HFFc6 (cell line): ENCODE measurements at places on chromosomes 4 and X.

DNA sequence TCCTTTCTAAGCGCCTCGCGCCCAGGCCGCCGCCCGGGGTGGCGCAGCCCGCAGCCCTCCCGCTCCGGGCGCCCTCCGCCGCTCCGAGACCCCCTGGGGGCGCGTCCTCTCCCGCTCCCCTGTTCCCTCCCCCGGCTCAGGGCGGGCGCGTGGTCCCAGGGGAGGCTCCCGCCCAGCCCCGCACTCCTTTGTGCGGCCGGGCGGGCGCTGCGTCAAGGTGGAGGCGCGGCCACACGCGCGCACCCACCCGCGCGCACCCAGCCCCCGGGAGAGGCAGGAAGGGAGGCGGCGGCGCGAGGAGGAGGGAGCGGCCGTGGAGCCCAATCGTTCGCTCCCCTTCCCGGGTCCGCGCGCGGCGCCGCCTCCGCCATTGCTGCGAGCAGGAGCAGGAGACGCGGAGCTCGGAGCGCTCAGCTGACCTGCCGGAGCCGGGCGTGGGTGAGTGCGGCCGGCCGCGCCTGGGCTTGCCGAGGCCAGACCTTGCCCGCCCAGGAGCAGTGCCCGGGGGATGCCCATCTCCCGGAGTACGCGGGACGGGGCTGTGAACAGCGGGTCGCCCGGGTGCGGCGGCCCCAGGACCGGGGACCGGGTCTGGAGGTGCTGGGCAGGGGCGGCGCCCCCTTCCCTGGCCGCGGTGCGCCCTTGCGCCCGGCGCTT is at the start of gene NSG1:
Gene NSG1, plus strand, starts transcription at position 367 of the 657 bp plus-strand sequence. CDS start 528 bp downstream, outside the sequence.
- no peaks in the 10 kb centered on the region for H3K36me3 ChIP-seq
- DNase-seq = no peak
- H3K27me3 ChIP-seq = peaks cover 43% of the 10 kb centered on the region
- no peak within 1 kb of the TSS for H3K27ac ChIP-seq
- peak within 1 kb of the TSS; percentile 43 for H3K4me3 ChIP-seq
- H3K4me1 ChIP-seq = no peaks in the 10 kb centered on the region

- H3K4me1 ChIP-seq = peaks cover 73% of the 10 kb centered on the region
- peak overlapping the region; percentile 70 for H3K4me3 ChIP-seq
- peaks cover 4% of the 10 kb centered on the region; the same call in 1 of the 2 replicates for H3K36me3 ChIP-seq
- no peaks in the 10 kb centered on the region for H3K27me3 ChIP-seq
- DNase-seq = peak; percentile 41
- peak overlapping the region; percentile 35 for H3K27ac ChIP-seq
These were observed 390.6 kb downstream of the GPM6A start for GRCh38 chr4:175421506-175421905.

GRCh38 chr4:180134091-180134866 is 2108.9 kb upstream of the TENM3 start:
- H3K27ac ChIP-seq = no peak overlapping the region
- H3K27me3 ChIP-seq = no peaks in the 10 kb centered on the region
- no peak for DNase-seq
- H3K4me1 ChIP-seq = no peaks in the 10 kb centered on the region

- H3K4me1 ChIP-seq = peaks cover 65% of the 10 kb centered on the region
- no peak for DNase-seq
- no peaks in the 10 kb centered on the region; the same call in 1 of the 2 replicates for H3K27me3 ChIP-seq
- H3K36me3 ChIP-seq = no peaks in the 10 kb centered on the region
- no peak overlapping the region for H3K4me3 ChIP-seq
These were observed 23.3 kb upstream of the ANTXR2 start for GRCh38 chr4:80096175-80096850.

GRCh38 chr4:111282035-111282434 is 659.2 kb upstream of the PITX2 start:
- H3K27me3 ChIP-seq = no peaks in the 10 kb centered on the region
- H3K4me3 ChIP-seq = no peak overlapping the region
- no peak for DNase-seq
- H3K36me3 ChIP-seq = no peaks in the 10 kb centered on the region
- no peak overlapping the region for H3K27ac ChIP-seq

- no peak overlapping the region for H3K27ac ChIP-seq
- H3K4me1 ChIP-seq = peaks cover 15% of the 10 kb centered on the region
- no peak for DNase-seq
These were observed 12.9 kb upstream of the SPP1 start for GRCh38 chr4:87962398-87963146.

DNA sequence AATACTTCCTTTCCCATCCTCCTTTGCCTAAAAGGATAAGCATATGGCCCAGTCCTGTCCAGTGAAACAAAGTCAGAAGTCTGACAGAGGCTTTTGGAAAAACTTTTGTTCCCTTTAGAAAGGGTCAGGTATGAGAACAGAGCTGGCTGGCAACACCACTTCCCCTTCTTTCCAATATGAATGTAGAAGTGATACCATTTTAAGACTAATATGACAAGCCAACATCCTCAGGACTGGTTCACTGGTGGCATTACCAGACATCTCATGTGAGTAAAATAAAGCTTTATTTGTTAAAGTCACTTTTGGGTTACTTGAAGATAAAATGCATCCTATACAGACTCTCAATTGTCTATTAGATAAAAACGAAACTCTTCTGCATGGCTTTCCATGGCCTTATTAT is 83.6 kb upstream of the PTCHD1 start:
- H3K4me1 ChIP-seq = no peaks in the 10 kb centered on the region
- H3K4me3 ChIP-seq = no peak overlapping the region
- no peak for DNase-seq
- H3K27me3 ChIP-seq = no peaks in the 10 kb centered on the region

DNA sequence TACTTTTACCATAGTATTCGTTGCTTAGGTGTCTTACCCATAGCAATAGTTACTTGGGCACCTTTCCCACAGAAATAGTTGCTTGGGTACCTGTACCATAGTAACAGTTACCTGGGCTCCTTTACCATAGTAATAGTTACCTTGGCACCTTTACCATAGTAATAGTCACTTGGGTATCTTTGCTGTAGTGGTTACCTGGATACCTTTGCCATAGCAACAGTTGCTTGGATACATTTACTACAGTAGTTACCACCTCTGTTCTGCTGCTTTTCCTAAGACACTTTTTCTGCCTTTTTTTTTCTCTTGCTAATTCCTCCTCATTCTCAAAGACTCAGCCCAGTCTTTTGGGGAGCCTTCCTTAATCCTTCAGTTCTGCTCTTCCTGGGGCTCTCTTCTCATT is 272.8 kb upstream of the PUDP start:
- no peaks in the 10 kb centered on the region for H3K4me1 ChIP-seq
- no peak overlapping the region for H3K27ac ChIP-seq
- DNase-seq = no peak
- H3K27me3 ChIP-seq = peaks cover 2% of the 10 kb centered on the region; the same call in 1 of the 2 replicates
- H3K36me3 ChIP-seq = no peaks in the 10 kb centered on the region

DNA sequence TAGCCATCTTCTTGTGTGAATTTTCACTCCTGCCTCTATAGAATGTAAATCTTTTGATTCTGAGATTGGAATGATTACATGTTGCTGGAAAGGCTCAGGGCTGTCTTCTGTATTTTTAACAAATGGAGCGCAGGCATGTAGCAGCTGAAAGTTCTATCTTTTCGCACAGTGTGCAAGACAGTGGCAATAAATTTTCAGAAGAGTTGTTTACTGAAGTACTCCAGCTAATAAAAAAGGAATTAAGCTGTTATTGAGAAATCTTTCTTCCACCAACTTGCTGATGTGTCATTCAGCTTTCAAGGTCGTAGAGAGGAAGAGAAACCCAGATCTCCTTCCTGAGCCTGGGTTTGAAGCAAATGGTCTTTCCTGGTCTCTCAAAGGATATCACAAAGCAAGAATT is 122.0 kb upstream of the PUDP start:
- DNase-seq = peak; percentile 53
- no peaks in the 10 kb centered on the region for H3K27me3 ChIP-seq
- H3K36me3 ChIP-seq = peaks cover 6% of the 10 kb centered on the region; the same call in 1 of the 2 replicates
- H3K4me1 ChIP-seq = peaks cover 47% of the 10 kb centered on the region
- H3K4me3 ChIP-seq = peak overlapping the region; percentile 69; the same call in 1 of the 2 replicates
- H3K27ac ChIP-seq = peak overlapping the region; percentile 78

DNA sequence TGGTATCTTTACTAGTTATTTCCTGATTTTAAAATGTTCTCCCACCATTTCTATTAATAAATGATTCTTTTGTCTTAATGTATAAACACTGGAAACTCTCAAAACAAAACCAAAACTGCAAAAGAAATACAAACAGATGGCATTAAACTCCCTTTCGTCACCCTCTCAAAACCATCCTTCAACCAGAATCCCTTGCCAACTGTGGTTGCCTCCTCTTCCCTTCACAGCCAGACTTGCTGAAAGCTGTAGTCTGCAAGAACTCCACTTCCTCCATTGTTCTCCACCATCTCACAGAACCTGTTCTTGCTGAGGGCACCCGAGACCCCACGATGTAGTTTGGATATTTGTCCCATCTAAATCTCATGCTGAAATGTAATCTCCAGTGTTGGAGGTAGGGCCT is 96.5 kb downstream of the WWC2 start:
- peaks cover 54% of the 10 kb centered on the region for H3K4me1 ChIP-seq
- H3K4me3 ChIP-seq = no peak overlapping the region
- no peak for DNase-seq
- no peaks in the 10 kb centered on the region; the same call in 1 of the 2 replicates for H3K27me3 ChIP-seq
- H3K36me3 ChIP-seq = peaks cover 27% of the 10 kb centered on the region

DNA sequence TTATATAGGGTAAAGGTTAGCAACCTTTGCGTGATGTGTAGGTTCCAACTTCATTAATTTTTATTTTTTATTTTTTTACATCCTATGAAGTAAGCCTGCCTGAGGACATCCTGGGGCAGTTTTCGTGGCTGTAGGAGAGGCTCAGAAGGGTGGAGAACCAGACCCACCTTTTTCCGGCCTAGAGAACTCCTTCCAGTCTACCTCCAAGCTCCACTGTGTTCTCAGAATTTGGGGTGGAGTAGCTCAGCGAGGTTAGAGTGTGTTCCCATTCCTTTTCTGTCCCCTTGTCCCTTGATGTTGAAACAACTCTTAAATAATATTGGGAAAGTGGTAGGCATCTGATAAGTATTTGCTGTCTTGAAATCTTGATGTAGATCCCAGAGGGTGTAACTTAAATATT is 32.4 kb downstream of the MTHFD2L start:
- H3K36me3 ChIP-seq = no peaks in the 10 kb centered on the region
- no peak overlapping the region for H3K4me3 ChIP-seq
- no peak for DNase-seq

GRCh38 chr4:103757631-103758030 is 37.8 kb upstream of the TACR3 start:
- no peak for DNase-seq
- no peaks in the 10 kb centered on the region for H3K4me1 ChIP-seq
- peaks cover 3% of the 10 kb centered on the region; the same call in 1 of the 2 replicates for H3K27me3 ChIP-seq
- H3K36me3 ChIP-seq = no peaks in the 10 kb centered on the region
- H3K27ac ChIP-seq = no peak overlapping the region
- no peak overlapping the region for H3K4me3 ChIP-seq

DNA sequence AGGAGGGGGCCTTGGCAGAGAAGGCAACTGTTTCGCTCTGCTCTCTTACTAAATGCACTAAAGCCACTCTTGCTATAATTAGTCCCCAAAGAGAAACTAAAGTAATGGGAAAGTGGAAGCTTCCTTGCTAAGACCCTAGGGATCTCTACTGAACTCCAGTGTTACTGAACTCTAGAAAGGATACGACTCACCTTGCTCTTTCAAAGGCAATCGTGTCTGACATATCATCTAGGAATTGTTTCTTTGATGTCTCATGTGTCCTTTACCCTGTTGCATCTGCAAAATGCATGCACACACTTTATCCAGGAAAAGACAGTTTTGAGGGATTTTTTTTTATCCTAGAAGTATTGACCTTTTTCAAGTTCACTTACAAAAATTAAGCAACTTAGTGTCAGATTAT is 148.1 kb upstream of the FAM9B start:
- DNase-seq = no peak
- no peaks in the 10 kb centered on the region for H3K36me3 ChIP-seq
- peaks cover 19% of the 10 kb centered on the region for H3K4me1 ChIP-seq
- no peak overlapping the region for H3K4me3 ChIP-seq

- DNase-seq = no peak
- no peak overlapping the region for H3K4me3 ChIP-seq
- H3K36me3 ChIP-seq = no peaks in the 10 kb centered on the region
These were observed 260.6 kb downstream of the NKX6-1 start for GRCh38 chr4:84238247-84239090.

DNA sequence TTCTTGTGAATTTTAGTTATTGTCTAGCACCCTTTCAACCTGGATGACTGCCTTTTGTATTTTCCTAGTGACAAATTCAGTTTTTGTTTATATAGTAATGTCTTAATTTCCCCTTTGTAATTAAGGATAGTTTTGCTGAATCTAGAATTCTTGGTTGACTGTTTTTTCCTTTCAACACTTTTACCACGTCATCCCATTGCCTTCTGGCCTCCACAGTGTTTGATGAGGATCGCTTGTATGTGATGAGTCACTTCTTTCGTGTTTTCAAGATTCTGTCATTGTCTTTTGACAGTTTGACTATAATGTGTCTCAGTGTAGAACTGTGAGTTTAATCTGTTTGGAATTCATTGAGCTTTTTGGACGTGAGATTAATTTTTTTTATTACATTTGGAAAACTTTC is 30.1 kb downstream of the KDM6A start:
- H3K27me3 ChIP-seq = no peaks in the 10 kb centered on the region
- H3K36me3 ChIP-seq = no peaks in the 10 kb centered on the region
- peak overlapping the region; percentile 71 for H3K27ac ChIP-seq
- peak overlapping the region; percentile 61; the same call in 1 of the 2 replicates for H3K4me3 ChIP-seq

DNA sequence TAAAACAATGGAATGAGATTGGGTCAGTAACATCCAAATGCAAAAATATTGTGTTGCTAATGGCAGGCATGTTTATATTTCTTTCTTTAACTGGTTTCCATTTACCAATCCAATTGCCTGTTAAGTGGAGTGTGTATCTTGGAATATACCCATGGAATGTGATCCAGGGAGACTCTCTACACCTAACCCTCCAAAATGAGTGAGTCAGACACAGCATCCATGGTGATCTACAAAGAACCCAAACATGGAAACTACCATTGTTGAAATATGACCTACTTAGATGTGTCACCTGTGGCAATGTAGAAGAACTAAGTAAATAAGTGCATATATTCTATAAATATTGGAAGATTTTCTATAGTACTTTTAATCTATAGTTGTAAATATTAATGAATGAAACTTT is 110.3 kb downstream of the AREG start:
- H3K4me1 ChIP-seq = peaks cover 10% of the 10 kb centered on the region
- no peak overlapping the region for H3K4me3 ChIP-seq
- H3K36me3 ChIP-seq = no peaks in the 10 kb centered on the region

DNA sequence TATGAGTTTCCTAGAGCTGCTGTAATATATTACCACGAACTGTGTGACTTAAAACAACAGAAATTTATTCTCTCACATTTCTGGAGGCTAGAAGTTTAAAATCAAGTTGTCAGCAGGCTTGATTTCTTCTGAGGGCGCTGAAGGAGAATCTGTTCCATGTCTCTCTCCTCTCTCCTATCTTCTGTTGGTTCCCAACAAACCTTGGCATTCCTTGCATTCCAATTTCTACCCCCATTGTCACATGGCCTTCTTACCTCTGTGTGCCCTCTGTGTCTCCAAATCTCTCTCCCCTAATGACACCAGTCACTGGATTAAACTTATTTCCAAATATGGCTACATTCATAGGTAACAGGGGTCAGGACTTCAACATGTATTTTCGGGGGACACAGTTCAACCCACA is 672.7 kb downstream of the RPA4 start:
- no peak overlapping the region for H3K27ac ChIP-seq
- H3K4me1 ChIP-seq = no peaks in the 10 kb centered on the region
- no peaks in the 10 kb centered on the region for H3K36me3 ChIP-seq
- no peak overlapping the region for H3K4me3 ChIP-seq
